Uterus (tissue), 4 donors: ENCODE measurements at places on chromosomes 7 and 10. TPM values are rescaled to one million over a fixed set of nuclear protein-coding genes. Genes with fewer than 3 reads are reported as not detected.

- peak; percentile 38 for DNase-seq
Measured at GRCh38 chr7:91264924-91265681, 870 bp downstream of the FZD1 start.

- DNase-seq, result no peak
Measured at GRCh38 chr10:83522881-83523386, 616.4 kb upstream of the GHITM start.

DNA sequence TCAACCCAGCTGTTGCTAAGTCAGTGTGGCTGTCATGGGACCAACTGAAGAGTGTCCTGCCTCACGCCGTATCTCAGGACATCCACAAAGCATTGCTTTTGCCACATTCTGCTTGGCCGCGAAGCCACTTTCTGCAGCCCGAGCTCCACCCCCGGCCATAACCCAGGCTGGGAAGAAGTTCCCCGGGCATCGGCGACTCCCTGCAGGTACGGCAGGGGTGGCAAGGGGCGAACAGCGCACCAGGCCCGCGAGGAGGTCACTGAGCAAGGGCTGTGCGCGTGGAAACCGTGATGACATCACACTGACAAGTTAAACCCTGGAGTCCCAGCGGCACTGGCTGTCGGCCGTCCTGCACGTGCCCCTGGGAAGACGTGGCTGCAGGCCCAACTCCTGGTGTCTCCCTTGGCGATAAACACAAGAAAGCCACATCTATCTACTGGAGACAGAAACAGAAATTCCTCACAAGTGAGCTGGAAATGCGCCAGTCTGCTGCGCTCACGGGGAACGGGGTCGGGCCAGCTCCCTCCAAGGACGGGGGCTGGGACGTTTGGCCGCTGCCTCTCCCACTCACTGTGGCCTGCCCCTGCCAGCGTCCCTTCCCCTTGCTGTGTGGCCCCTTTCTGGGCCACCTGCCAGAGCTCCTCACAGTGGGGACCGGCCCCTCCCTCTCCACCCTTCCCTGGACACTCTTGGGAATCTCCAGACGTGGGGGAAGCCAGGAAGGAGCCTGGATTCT is 326.3 kb downstream of the DNAJB6 start:
- DNase-seq, result no peak

IL2RA gene
- total RNA-seq, result 0.15 TPM

- no peak for DNase-seq
Measured at GRCh38 chr7:15323550-15323949, 238.3 kb downstream of the AGMO start.

GRCh38 chr7:99308461-99309074 is 17.1 kb upstream of the ARPC1A start:
- DNase-seq, result no peak

KCND2 gene
- 4.4 TPM for total RNA-seq

MUC3A gene
- total RNA-seq, result 0.09 TPM

GRCh38 chr10:52215745-52216361 is 98.2 kb upstream of the DKK1 start:
- peak; percentile 37 for DNase-seq

DNA sequence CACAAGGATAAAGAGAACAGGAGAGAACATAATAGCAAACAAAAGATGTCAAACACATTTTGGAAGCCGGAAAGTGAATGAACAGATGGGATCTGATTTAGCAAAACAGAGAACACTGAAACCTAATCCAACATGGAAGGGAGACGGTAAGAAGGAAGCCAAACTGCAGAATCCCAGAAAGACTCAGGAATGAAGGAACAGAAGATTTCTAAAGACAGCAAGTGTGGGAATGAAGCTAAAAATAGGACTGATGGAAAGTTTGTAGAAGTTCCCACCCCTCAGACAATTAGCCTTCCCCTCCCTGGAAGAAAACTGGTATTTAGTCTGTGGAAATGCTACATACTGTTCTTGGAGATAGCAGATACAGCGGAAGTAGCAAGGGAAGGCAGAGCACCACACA is 40.8 kb downstream of the SLC16A12 start:
- no peak for DNase-seq

GRCh38 chr10:62850646-62851045 is 34.5 kb upstream of the EGR2 start:
- no peak for DNase-seq

IFIT3 gene
- 7.1 TPM for total RNA-seq

CDK6 gene
- total RNA-seq, result 19.0 TPM

IRF5 gene
- 52.5 TPM for total RNA-seq

DOCK4 gene
- 217 TPM for total RNA-seq

GRCh38 chr7:132580277-132580676 is 4.0 kb upstream of the PLXNA4 start:
- DNase-seq, result no peak

- no peak for DNase-seq
Measured at GRCh38 chr7:111588065-111588433, 25.8 kb upstream of the IMMP2L start.

FAM170B gene
- not detected for total RNA-seq

DNA sequence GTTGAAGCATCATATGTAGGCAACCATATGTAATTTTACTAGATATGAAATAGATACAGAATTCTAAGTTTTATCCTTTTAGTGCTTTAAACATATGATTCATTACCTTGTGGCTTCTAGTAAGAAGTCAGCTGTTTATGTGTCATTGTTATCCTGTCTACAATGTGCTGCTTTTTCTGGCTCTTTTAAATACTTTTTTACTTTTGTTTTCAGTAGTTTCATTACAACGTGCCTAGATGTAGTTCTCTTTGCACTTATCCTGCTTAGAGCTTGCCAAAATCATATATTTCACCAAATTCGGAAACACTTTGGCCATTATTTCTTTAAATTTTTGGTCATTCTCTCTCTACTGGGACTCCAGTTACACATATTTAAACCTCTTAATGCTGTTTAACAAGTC is 26.4 kb downstream of the YAE1 start:
- DNase-seq, result no peak

FLNC gene
- total RNA-seq, result 114 TPM

DNA sequence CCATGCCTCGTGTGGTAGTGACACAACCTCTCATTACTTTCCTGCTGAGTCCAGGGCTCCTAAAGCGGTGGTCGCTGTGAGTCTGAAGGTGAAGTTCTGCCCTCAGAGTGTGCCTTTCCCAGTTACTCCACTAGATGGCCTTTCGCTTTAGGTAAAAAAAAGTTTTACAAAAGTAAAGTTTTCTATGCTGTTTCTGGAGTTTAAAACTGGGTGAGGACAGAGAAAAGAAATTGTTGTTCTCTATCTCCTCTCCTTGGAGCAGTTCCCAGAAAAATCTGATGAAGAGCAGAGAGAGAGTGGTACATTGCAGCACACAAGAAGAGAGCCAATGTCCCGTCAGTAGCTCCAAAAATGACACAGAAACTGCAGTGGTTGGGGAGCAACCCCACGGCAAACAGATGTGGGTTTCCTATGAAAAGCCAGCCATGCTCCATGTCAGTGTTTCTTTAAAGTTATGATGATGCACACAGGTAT is 257.1 kb downstream of the GLI3 start:
- DNase-seq, result peak; percentile 52

DNA sequence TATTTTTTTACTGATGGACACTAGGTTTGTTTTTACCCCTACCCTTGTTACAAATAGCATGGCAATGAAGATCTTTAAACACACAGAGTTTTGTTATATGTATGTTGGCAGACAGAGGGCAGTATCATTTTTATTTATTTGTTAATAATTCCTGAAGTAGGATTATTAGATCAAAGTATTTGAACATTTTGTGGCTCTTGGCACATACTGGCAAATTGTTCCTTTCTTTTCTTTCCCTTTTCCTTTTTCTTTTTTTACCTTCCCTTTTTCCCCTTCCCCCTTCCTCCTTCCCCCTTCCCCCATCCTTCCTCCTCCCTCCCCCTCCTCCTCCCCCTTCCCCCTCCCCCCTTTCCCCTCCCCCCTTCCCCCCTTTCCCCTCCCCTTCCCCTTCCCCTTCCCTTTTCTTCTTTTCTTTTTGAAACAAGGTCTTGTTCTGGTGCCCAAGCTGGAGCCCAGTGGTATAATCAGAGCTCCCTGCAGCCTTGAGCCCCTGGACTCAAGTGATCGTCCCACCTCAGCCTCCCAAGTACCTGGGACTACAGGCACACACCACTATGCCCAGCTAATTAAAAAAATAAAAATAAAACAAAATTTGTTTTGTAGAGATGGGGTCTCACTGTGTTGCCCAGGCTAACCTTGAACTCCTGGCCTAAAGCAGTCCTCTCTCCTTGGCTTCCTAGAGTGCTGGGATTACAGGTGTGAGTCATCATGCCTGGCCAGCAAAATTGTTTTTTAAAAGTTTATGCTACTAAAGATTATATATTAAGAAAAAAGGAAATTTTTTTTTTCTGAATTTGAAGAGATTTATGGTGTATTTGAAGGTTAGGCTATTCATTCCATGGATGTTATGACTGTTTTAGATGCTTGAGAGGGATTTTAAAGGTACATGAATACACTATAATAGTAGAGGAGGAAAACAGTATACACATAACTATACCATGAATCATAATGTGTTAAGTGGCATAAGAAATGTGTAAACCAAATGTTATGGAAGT is 39.3 kb downstream of the SEPTIN7 start:
- no peak for DNase-seq

GRCh38 chr10:114704679-114705078 is 46.6 kb upstream of the ABLIM1 start:
- DNase-seq, result no peak

- DNase-seq, result no peak
Measured at GRCh38 chr7:108515013-108515412, 10.9 kb downstream of the PNPLA8 start.

MBL2 gene
- total RNA-seq, result not detected

ELFN1 gene
- 6.7 TPM for total RNA-seq

GRM3 gene
- total RNA-seq, result not detected

BLOC1S2 gene
- 19.9 TPM for total RNA-seq

GRCh38 chr7:28922624-28923331 is 35.4 kb downstream of the TRIL start:
- peak; percentile 58 for DNase-seq

- no peak for DNase-seq
Measured at GRCh38 chr7:94654783-94655125, 1.2 kb downstream of the SGCE start.

DNA sequence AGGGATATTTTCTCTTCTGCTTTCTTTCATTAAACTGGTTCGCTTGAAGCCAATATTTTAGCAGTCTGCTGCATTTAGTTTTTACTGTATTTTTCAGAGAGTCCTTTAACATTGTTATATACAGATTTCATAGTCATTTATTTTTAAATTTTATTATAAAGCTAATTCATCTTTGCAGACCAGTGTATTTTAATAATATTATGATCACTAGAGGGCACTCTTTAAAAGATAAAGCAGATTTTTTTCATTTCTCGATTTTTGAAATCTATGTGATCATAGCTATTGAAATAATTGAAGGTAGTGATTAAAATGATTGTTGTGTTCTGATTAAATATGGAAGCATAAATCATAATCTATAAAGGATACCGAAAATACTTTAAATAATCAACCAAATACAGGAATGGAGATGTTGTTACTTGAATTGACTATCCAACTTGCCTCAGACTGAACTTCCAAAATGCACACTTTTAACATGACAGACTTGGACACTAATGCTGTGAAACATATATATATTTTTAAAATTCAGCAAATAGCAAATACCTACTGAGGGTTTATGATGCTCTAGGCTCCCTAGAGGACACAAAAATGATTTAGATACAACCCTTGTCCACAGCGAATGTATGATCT is 35.2 kb downstream of the ST7 start:
- no peak for DNase-seq

GRCh38 chr7:41705109-41705901 is 2.4 kb upstream of the INHBA start:
- DNase-seq, result peak; percentile 84

HOXA4 gene
- not detected for total RNA-seq
